ENCODE measurements at places on chromosomes 3 and 15.

- no peak for DNase-seq
Observed at GRCh38 chr3:32780735-32781210, 37.0 kb upstream of the TRIM71 start.

DNA sequence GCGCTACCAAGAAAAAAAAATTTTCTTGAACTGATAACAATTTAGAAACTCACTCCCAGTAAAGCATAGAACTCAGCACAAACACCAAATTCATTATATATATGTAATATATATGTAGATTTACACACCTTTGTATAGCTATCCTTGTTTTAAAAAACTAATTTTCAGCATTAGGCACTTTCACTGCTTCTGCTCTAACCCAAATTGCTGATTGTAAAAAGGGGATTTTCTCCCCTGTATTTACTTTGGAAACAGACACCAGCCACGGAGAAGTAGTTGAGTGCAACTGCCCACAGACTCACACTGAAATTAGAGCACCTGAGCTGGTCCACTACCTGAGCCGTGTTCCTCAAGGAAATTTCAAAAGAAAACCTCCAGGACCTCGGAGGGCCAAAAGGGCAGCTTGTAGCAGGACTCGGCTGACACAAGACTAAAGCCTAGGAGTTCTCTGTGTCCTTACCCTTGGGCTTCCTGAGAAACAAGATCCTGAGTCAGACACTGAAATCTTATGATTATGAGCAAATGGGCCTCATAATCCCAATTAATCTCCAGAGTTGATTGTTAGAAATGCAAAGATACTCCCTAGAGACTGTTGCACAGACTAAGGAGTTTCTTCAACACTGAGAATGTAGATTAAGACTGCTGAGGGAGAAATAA is 106.0 kb downstream of the TNIK start:
- DNase-seq: no peak

DNA sequence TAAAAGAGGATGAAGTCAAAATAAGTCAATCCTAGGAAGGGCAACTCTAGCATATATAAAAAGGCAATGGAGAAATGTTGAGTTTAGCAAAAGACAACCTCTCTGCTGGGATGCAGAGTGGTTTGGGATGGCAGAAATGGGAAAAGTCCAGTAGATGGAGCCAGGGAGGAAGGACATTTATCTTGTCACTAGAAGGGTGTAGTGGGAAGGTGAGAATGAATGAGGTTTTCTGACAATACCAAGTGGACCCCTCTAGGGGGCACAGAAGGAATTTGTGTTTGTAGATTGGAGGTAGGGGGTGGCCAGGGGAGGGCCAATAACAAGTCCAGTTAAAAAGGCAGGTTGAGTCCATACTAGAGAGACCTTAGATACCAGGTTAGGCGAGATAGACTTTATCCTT is 80.0 kb downstream of the THSD4 start:
- no peak for DNase-seq

DNA sequence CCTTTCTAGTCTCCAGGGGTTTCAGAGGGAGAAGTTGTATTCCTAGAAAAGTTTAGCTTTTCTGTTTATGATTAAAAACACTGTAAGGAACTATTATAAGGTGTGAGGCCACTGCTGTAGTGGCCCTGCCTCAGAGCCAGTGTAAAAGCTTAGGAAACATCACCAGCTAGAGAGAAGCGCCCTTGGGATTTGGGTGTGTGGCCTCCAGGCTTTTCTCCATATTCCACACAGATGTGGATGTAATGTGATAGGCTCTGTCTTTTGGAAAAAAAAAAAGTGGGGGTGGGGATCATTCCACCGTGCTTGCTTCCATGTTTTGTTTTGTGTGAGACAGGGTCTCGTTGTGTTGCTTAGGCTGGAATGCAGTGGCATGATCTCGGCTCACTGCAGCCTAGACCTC is 13.9 kb downstream of the SEC61A1 start:
- DNase-seq: no peak

DNA sequence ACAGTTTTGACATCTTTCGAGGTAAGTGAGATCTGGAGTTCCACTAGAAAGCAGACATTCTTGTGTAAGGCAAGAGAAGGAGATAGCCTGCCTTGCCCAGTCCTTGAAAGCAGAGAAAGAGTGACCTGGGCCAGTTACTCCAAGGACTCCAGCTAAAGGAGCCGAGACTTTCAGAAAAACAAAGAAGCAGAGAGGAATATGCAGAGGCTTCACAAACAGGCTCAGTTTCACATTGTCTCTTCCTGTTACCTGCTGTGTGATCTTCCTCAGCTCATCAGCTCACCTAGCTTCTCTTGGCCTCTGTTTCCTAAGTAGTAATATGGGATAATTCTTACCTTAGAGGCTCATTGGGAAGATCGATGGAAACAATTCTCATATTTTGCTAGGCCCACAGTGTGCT is 81.0 kb downstream of the CDC25A start:
- no peak for DNase-seq

GRCh38 chr15:68526784-68527183 is 52.0 kb upstream of the CORO2B start:
- no peak for DNase-seq

DNA sequence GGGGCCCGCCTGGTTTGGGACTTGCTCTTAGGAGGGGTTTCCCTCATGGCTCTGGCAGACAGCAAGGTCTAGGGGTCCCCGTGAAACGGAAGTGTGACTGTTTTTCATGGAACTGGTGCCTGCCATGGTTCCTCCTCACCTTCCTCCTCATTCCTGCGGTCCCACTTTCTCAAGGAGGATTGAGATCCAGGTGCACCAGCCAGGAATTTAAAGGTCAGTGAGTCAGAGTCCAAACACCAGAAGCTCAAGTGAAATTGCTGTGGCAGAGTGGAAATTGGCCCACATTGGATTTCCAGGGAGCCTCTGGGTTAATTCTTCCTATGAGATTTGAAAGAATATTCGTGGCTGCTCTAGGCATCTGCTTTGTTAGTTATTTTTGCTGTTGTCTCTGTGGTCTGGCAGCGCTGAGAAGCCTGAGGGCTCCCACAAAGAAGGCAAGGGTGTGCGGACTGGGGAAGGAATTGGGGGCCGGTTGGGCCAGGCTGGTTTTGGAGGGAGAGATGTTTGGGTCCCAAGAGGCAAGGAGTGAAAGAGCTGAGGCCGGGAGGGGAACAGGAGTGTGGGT is 60.4 kb upstream of the TNFAIP8L3 start:
- DNase-seq: no peak

DNA sequence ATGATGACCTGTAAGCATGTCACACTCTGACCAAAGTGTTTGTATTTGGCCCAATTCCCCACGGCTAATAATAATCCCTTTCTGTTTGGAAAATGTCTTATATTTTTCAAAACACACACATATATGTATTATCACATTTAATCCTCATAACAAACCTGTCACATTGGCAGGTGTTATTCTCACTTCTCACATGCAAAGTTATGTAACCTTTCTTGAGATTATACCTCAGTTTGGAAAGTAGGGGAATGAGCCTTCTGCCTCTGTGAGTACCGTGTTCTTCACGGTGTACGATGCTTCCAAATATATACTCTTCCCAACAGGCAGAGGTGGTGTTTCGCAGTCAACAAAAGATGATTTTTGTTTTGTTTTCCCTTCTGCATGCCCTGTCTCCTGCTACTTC is 205.6 kb downstream of the TP63 start:
- DNase-seq: no peak

DNA sequence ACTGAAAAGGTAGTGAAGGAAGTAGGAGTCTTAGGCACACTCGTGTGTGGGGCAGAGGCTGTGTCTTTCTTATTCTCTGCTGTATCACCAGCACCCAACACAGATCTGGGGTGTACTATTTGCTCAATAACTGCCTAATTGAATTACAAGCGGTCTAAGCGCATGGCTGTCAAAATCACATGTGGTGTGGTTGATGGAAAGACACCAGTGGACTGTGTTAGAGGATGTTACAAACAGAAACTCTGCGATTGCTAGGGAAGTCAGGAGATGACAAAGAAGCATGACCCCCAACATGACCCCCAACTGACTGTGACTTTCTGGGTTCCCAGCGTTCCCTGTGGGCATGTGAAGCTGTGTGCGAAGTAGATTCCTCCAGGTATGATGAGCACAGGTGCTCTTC is 32.0 kb downstream of the ATG7 start:
- no peak for DNase-seq

DNA sequence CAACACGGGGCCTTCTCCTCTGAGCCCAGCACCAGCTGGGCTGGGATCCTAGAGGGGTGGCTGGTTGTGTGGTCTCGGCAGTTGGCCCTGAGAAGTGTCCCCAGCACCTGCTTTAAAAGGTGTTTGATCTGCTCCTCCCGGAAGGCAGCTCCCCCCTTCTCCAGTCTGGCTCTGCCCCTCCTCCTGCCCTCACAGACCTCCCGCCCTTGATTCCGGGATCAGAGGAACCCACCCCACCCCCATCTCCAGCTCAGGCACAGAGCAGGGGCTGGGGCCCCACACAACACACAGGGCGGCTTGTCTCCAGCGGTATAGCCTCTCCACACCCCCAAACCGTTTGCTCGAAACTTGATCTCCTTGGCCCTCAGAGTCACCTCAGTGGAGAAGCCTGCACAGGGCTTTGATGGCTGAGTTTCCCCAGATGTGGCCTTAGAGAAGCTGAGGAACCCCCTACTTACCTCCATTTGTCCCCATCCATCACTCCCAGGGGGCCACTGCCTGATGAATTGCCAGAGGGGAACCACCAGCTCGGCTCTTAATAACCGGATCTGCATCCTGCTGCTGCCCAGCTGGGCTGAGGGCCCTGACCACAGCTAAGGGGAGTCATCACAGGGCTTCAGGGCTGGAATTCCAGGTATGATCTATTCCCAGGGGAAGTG is 6.4 kb upstream of the STRA6 start:
- no peak for DNase-seq

GRCh38 chr3:178773358-178773757 is 237.1 kb downstream of the KCNMB2 start:
- DNase-seq: no peak

DNA sequence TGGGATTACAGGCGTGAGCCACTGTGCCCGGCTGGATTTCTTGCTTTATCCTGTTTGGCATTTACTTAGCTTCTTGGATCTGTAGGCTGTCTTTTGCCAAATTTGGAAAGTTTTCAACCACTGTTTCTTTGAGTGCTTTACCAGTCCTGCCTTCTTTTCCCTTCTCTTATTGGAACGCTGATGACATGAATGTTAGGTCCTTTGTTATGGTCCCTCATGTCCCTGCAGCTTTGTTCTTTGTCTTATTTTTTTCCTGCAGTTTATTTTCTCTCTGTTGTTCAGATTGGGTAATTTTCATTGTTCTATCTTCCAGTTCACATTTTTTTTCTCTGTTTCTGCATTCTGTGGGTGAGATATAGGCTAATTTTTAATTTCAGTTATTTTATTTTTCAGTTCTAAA is 25.0 kb downstream of the SH3GL3 start:
- no peak for DNase-seq

- no peak for DNase-seq
Observed at GRCh38 chr15:80155001-80155377, 2.2 kb downstream of the FAH start.

- no peak for DNase-seq
Observed at GRCh38 chr3:61545716-61546115, 15.7 kb upstream of the PTPRG start.

DNA sequence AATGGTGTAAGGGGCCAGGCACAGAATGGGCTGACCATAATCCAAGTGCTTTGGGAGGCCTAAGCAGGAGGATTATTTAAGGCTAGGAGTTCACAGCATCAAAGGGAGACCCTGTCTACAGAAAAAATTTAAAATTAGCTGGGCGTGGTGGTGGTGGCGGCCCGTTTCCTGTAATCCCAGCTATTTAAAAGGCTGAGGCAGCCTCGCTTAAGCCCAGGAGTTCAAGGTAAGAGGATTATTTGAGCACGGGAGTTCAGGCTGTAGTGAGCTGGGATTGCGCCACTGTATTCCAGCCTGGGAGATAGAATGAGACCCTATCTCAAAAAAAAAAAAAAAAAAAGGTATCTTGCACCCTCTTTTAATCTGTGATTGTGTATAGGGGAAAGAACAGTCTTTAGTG is 1.9 kb downstream of the TMA7 start:
- no peak for DNase-seq

GRCh38 chr3:194220901-194221326 is 85.0 kb downstream of the HES1 start:
- no peak for DNase-seq

GRCh38 chr3:43307226-43307625 is 20.9 kb downstream of the SNRK start:
- DNase-seq: no peak

DNA sequence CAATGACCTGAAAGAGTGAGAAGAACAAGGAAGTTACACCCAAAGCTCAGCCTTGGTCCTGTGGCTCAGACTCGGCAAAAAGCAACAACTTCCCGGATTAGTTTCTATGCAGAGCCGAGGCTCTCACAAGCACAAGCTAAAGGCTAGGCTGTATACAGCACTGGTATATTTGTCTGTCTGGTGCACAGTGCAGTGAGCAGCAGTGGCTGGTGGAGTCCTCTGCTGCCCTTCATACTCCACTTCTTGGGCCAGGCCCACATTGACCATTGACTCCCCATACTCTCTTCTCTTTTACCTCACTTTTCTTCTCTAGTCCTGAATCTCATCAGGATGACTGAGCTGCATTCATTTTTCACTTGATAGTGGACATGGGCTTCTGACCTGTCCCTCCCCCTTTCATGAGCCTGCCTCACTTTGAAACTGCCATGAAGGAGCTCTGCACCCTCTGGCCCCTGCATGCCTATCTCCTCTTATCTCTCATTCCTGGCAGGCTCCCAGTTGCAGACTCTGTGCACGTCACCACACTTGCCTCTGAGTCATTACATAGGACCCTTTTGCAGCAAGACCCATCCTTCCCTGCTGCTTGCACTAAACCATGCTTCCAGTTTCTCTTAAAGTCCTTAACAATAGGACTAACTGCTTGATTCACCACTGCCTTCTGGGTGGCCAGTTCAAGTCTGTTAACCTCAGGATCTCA is 379.3 kb downstream of the NTRK3 start:
- DNase-seq: no peak

DNA sequence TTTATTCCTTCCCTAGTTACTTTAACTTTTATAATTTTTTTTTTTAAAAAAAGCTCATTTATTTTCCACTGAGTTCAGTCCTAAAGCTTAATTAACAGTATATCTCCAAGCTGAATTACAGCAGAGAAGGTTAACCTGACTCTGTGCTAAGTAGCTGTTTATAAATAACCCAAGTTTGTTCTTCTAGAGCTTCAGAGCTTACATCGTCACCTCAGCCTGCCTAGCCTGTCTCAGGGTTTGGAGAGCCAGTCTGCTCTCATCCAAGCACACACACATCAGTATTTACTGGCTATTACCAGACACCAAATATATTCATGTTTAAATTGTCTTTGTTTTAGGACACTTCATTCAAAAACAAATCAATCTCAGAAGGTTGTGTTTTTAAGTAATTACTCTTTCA is 154.9 kb downstream of the CDIN1 start:
- DNase-seq: no peak

- no peak for DNase-seq
Observed at GRCh38 chr3:87810452-87811016, 248.3 kb downstream of the CGGBP1 start.

DNA sequence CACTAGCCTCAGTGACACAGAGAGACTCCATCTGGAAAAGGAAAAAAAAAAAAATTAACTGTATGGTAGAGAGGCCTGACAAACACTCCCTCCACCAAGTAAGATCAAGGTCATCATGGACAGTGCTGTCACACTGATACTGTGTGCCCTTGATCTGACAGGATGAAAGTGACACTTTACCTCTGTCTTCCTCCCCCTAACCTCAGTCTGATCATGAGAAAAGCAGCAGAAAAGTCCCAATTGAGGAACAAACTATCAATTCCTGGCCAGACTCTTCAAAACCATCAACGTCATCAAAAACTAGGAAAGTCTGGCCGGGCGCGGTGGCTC is 26.7 kb downstream of the PGPEP1L start:
- DNase-seq: no peak

- DNase-seq: no peak
Observed at GRCh38 chr3:123789760-123790159, 94.4 kb downstream of the MYLK start.

GRCh38 chr15:27990521-27991515 is 108.3 kb downstream of the OCA2 start:
- no peak for DNase-seq

All from effector CD8-positive, alpha-beta T cell (primary cell).